Tibial nerve (tissue), 4 donors: ENCODE measurements at places on chromosomes 7 and 10.

DNA sequence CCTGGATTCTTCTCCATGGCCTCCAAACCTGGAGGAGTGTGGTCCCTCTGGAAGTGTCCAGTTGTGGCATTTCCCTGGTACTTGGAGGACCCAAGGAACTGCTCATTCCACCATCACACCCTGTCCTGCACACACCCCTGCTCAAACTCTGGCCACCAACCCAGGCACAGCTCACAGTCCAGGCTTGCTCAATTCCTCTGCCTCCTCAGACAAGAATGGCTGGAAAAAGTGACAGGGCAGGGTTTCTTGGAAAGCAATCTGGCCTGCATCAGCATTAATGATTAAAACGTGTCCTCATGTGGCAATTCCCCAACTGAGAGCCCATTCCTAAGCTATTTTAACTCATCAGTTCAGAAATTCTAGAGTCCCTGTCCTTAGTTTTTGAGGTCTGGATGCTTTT is 17.2 kb upstream of the TPST1 start:
- peak; percentile 54 for DNase-seq

GRCh38 chr10:103145046-103145445 is 48.0 kb downstream of the NT5C2 start:
- no peak for DNase-seq

GRCh38 chr7:94509887-94510581 is 425 bp downstream of the CASD1 start:
- DNase-seq, result peak; percentile 53

GRCh38 chr10:78626471-78626870 is 442.3 kb upstream of the ZMIZ1 start:
- DNase-seq, result no peak

GRCh38 chr7:4733936-4734528 is 41.4 kb upstream of the AP5Z1 start:
- DNase-seq, result no peak

GRCh38 chr7:105578496-105578895 is 2.8 kb downstream of the EFCAB10 start:
- DNase-seq, result no peak

- DNase-seq, result peak; percentile 21
Measured at GRCh38 chr10:12130237-12130872, 878 bp downstream of the SEC61A2 start.

DNA sequence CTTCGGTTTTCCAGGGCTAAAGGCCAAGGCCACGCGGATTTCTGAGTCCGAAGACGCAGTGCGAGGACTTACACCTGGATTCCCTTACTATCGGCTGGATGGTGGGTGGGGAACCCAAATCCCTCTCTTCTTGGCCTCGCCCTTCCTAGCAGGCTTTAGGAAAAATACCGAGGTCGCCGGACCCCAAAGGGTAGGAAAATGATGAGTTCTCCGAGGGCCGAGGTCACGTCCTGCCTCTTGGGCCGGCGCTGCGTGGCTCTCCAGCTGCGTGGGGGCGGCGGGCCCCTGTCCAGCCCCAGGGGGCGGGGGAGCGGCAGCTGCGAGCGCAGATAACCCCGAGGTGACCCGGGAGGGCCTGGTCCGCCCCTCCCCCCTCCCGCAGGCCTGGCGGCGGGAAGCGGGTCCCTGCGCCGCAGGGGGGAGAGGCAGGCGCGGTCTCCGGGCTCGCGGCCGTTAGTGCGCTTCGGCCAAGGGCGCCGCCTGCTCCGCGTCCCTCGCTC is 805 bp upstream of the HMX3 start:
- DNase-seq, result no peak

DNA sequence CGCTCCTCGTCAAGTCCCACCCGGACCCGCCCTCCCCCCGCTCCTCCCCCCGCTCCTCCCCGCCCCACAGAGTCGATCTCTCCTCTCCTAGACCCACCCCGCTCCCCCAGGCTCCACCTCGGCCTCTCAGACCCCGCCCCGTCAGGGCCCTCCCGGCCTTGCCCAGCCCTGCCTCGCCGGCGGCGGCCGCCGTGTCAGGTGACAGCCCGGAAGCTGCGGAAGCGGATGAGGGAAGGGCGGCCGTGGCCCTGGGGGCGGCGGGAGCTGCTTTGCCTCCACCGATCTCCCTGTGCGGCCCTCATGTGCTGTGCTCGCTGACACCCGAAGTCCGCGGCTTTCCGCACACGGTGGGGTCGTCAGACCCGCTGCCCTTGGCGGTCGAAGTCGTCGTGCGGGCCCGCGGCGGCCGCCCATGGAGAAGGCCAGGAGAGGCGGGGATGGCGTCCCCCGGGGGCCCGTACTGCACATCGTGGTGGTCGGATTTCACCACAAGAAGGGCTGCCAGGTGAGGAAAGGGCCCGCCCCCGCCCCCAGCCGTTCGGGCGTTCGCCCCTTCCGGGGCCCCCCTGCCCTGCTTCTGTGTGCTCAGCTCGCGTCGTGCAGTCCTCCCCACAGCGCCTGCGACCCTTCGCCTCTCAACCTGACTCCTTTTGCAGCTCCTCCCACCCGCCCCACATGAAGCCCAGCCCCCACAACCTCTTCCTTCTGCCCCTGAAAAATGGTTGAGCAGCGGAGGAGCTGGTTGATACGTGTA is at the start of gene AVL9:
TSS of gene AVL9 (plus strand) at position 192 of the 754 bp plus-strand sequence. CDS start at position 413, 221 bp downstream.
- DNase-seq, result peak; percentile 95

DNA sequence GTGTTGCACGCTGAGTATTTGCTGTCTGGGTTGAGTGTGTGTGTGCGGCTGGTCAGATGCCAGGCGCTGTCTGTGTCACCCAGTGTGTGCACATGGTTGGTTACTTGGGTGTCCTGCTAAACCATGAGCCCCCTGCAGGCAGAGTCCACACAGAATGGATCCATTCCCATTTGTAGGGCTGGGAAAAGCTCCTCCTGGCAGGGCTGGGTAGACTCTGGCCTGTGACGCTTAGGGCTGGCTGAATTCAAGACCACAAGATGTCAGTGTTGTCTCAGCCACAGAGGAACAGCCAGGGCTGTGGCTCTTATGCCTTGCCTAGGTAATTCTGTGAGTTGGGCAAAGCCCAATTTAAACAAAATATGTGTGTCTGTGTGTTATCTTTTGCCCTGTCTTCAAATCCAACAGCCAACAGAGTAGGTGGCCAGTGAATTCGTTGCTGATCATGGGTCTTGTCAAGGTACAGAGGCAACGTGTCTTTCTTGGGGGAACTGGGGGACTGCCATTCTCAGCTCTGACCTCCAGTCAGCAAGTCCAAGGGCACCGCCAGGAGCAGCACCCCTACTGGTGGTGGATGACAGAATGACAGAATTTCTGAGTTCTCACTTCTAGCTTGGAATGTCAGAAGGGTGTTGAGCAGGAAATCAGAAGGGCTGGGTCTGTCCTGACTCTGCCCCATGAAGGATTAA is 285.1 kb downstream of the CCSER2 start:
- DNase-seq, result no peak

- DNase-seq, result no peak
Measured at GRCh38 chr7:3010161-3010560, 33.5 kb downstream of the CARD11 start.

DNA sequence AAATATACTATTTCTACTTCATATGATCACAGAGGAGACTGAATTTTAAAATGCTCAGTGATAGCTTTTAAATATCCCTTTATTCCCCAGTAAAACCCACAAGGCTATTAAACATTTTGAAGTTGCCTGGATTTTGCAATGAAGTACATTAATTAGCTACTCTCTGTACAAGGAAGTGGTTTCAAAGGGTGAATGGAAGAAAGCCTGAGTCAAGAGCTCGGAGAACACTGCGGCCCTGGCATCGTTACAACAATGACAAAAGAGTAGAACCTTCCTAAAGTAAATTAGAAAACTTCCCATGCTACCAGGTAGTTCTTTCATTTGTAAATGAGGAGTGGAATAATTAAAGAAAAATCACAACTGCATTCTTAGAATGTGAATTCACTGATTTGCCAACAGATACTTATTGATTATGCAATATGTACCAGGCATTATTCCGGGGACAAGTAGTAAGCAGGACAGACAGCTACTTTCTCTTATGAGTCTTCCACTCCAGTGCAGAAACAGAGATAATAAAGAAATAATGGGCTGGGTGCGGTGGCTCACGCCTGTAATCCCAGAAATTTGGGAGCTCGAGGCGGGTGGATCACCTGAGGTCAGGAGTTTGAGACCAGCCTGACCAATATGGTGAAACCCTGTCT is 63.0 kb downstream of the ZNF22 start:
- DNase-seq, result no peak

- no peak for DNase-seq
Measured at GRCh38 chr7:151837285-151838042, 39.5 kb downstream of the PRKAG2 start.
